ENCODE measurements at places on chromosomes 11 and 22.

DNA sequence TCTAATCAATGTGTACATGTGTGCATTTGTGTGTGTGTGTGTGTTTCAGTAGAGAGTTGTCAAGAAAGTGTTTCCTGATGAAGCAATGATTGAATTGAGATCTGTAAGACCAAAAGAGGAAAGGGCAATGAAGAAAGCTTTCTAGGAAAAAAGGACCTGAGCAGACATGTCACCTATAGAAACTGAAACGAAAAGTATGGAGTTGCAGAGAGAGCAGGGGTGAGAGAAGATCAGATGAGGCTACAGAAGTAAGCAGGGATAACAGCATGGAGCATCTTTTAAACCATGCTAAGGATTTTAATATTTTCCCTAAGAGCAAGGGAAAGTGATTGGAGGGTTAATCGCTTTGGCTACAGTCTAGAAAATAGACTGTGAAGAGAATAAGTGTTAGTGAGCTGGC, 1459.4 kb upstream of the TENM4 start:
- no peak for DNase-seq
- H3K36me3 ChIP-seq, result no peaks in the 10 kb centered on the region
- H3K27ac ChIP-seq, result no peak overlapping the region
- no peak overlapping the region for H3K4me3 ChIP-seq
- H3K4me1 ChIP-seq, result no peaks in the 10 kb centered on the region
- H3K27me3 ChIP-seq, result no peaks in the 10 kb centered on the region

GRCh38 chr22:39518144-39518786, 2.1 kb upstream of the ATF4 start:
- H3K4me1 ChIP-seq, result peaks cover 21% of the 10 kb centered on the region
- no peaks in the 10 kb centered on the region for H3K36me3 ChIP-seq
- no peak for DNase-seq
- H3K4me3 ChIP-seq, result no peak overlapping the region
- H3K27ac ChIP-seq, result no peak overlapping the region

GRCh38 chr11:118117790-118118601, 31.2 kb upstream of the SMIM35 start:
- H3K4me1 ChIP-seq, result no peaks in the 10 kb centered on the region
- DNase-seq, result no peak
- H3K4me3 ChIP-seq, result no peak overlapping the region
- no peak overlapping the region for H3K27ac ChIP-seq
- no peaks in the 10 kb centered on the region for H3K27me3 ChIP-seq

DNA sequence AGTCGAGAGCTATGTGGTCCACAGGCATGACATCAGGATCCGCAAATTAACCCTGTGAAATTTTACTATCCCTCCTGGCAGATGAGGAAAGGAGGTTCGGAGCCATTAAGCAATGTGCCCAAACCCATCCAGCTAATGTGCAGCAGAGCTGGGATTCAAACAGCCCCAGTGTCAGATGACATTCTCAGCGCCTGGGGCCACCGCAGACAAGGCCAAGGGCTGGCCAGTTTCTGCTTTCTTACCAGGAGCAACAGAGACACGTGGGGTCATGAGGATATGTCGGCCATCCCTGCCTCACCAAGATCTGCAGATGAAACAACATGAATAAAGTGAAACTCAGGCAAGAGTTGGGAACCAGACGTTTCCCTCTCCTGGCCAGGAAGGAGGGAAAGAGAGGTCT, 110.2 kb downstream of the TENM4 start:
- DNase-seq, result no peak
- no peak overlapping the region for H3K4me3 ChIP-seq
- H3K36me3 ChIP-seq, result no peaks in the 10 kb centered on the region
- no peak overlapping the region for H3K27ac ChIP-seq
- no peaks in the 10 kb centered on the region for H3K4me1 ChIP-seq
- H3K27me3 ChIP-seq, result no peaks in the 10 kb centered on the region

DNA sequence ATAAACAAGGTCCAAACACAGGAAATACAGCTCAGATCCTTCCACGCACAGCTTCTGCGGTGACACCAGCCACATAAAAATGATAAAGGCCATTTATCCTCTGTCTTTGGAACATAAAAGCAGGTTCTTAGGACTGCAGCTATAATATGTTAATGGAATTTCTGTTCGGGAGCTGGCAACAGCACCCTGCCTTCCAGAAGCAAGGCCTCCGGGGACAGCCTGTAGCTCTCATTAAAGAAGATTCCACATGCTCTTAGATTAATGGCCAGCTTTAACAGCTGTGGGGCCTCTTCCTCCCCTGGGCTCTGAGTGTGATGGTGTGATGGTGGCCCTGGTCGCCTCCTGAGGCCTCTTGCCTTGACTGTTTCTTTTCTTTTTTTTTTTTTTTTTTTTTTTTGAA, 137.3 kb downstream of the CACNA1I start:
- no peak overlapping the region for H3K4me3 ChIP-seq
- no peaks in the 10 kb centered on the region for H3K4me1 ChIP-seq
- DNase-seq, result no peak
- no peak overlapping the region for H3K27ac ChIP-seq
- H3K36me3 ChIP-seq, result no peaks in the 10 kb centered on the region
- no peaks in the 10 kb centered on the region for H3K27me3 ChIP-seq

DNA sequence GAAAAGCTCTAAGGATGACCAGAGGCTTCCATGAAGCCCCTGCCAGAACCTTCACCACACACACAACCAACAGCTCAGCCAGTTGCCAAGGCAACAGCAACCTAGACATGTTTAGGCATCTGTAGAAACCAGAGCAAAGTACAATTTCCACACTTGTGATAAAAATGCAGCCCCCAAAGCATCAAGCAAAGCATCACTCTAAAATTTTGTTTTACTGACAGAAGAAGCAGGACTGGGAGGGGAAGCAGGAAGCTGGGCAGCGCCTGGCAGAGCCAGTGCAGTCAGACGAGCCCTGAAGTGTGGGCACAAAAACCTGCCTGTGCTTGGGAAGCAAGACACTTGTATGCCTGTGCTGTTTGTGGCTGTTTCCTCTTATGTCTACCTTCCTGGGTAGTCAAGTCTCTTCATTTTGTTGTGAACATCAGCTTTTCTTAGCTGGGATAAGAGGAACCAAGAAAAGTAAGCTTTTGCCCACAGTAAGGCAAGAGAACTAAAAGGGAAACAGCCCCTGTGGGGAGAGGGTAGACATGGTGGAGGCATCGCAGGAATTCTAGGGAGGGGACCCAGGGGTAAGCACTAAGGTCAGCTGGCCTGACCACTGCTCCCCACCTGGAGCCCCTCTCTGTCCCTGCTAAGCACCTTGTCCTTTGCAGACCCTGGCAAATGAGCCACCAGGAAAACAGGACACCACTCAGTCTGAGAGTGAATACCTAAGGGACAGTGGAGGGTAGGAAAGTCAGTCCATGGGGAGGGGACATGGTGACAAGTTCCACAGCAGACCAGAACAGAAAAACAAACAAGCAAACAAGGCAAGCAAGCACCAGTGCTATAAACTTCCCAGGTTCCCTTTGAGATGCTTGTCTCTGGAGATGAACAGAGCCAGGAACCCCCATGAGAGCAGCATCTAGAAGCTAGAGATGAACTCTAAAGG, 13.4 kb downstream of the PACSIN2 start:
- no peak overlapping the region for H3K4me3 ChIP-seq
- H3K36me3 ChIP-seq, result no peaks in the 10 kb centered on the region
- no peak overlapping the region for H3K27ac ChIP-seq
- no peak for DNase-seq

GRCh38 chr11:63369165-63369970, at the start of gene SLC22A9:
Gene SLC22A9 (plus strand): TSS chr11:63369785. CDS start chr11:63370057, 272 bp downstream.
- DNase-seq, result no peak
- peak within 1 kb of the TSS; percentile 21 for H3K4me3 ChIP-seq
- no peaks in the 10 kb centered on the region for H3K36me3 ChIP-seq
- H3K4me1 ChIP-seq, result no peaks in the 10 kb centered on the region
- no peaks in the 10 kb centered on the region for H3K27me3 ChIP-seq
- H3K27ac ChIP-seq, result no peak within 1 kb of the TSS
